ENCODE measurements at places on chromosomes 16 and 17. TPM values are rescaled to one million over a fixed set of nuclear protein-coding genes. Genes with fewer than 3 reads are reported as not detected.

The TBC1D3C gene
- not detected for total RNA-seq

The SCGB1C2 gene
- total RNA-seq = not detected

The FBXO31 gene
- total RNA-seq = 264 TPM

The DYNLL2 gene
- total RNA-seq = 21.3 TPM

The CDK3 gene
- 0.97 TPM for total RNA-seq

The GNAO1 gene
- total RNA-seq = 1.1 TPM

The PIGL gene
- 7.3 TPM for total RNA-seq

The FGF11 gene
- 7.4 TPM for total RNA-seq

The CYB5D1 gene
- total RNA-seq = 11.8 TPM

The HEXIM1 gene
- total RNA-seq = 35.1 TPM

The AGRP gene
- not detected for total RNA-seq

The FKBP10 gene
- 7.0 TPM for total RNA-seq

The CACNG3 gene
- total RNA-seq = not detected

The ITGAD gene
- total RNA-seq = not detected

The TBC1D3 gene
- not detected for total RNA-seq

The KLHL10 gene
- total RNA-seq = 0.31 TPM

The CMIP gene
- 1.6 TPM for total RNA-seq

The C1QTNF8 gene
- total RNA-seq = not detected

Measured in gastrocnemius medialis (tissue), 4 donors.